Stimulated activated CD4-positive, alpha-beta T cell treated with anti-CD3 and anti-CD28 coated beads, Interleukin-15, amount 100 ng/mL, for 1 hour (primary cell): ENCODE measurements at places on chromosomes 5 and 9.

DNA sequence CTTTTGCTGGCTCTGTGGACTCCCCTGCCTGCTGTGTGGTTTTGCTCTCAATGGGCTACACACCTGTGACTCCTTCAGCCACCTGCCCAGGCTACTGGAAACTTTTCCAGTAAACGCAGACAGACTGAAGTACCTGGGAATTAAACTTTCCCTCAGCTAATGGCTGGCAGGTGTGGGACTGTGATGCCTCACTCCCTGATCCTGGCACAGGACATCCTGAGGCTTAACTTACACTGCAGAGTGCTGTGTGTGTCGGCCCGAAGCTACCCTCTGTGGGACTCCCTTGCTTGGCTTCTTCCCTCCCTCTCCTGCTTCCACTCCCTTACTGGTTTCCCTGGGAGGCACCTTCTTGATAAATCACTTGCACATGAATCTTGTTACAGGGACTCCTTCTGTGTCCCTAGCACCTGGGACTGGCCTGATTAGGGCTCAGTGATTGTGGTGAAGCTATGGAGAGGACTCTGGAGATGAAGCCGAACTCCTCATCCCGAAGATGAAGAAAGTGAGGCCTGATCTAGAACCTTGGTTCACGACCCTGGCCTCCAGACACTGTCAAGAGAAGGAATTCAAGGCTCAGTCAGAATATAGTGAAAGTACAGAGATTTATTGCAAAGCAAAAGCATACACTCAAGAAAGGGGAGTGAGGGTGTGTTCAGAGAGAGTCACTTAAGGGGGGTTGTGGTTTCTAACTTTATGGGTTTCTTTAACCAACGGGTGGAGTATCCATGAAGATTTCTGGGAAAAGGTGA, 113.4 kb upstream of the ALDH1B1 start:
- DNase-seq: no peak

DNA sequence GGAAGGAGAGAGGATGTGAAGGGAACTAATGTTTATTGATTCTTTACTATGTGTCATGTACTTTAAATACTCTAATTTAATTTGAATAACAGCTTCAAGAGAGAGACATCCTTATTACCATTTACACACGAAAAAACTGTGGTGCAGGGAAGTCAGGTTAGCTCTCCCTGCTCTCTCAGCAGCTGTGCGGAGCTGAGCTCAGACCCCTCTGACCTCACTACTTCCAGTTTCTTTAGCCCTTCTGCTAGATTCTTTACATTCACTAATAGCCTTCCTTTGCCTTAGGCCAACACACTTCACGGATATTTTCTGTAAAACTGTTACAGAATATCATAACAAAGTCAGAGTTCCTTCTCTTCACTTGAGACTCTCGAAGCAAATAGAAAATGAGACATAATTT, 131.3 kb upstream of the ARRDC3 start:
- no peak for DNase-seq

- no peak for DNase-seq
Observed at GRCh38 chr5:133423011-133423617, 189.2 kb downstream of the FSTL4 start.

- DNase-seq: no peak
Observed at GRCh38 chr5:161002571-161003074, 150.6 kb upstream of the ATP10B start.

DNA sequence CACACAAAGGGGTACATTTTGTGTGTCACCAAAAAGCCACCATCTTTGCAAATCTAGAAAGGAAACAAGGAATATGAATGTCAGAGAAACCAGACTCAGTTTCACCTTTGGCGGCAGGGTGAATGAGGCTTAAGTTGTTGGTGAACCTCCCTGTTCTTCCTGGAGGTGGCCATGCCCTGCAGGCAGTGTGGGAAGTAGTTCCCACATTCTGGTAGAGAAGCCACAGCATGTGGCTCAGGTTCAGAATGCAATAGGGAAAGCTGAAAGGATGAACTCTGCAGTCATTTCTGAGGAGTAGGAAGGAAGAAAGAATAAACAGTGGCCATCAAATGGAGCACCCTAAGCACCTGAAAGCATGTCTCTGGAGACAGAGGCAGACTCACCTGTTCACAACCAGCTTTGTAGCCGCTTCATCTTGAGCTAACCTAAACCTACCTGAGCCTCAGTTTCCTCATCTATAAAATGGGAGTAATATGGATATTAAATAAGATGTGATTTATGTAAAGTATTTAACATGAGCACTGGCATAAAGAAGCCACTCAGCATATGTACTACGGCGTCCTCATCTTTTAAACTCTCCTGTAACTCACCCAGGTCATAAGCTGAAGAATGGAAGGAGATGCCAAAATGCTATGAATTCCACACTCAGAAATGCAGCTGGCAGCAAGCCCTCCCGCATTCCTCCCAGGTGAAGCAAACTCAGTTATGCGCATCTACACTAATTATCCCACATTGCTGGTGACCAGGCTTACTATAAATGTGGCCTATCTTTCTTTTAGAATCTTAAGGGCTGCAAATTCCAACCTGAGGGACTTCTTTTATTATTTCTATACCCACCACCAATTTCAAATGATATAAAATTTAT, 86.0 kb downstream of the ZNF608 start:
- no peak for DNase-seq

GRCh38 chr5:14258840-14259239, 115.7 kb downstream of the TRIO start:
- DNase-seq: no peak

DNA sequence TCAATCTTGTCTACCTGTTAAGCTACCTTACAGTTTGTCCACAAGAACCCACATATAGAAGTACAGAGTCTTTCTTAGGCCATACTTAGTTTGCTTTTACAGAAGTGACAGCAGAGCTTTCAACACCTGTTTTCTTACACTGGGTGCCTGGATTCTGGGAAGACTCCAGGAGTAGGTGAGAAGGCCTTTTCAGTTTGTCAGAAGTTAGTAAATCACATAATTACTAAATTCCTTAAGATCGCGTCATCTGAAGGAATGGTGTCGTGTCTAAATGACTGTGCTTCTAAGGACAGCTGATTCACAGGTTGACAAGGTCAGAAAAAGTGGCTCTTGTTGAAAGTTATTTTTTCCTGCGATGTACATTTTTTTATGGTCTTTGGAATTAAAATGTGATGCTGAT, 97.0 kb upstream of the FAM120A start:
- DNase-seq: no peak

DNA sequence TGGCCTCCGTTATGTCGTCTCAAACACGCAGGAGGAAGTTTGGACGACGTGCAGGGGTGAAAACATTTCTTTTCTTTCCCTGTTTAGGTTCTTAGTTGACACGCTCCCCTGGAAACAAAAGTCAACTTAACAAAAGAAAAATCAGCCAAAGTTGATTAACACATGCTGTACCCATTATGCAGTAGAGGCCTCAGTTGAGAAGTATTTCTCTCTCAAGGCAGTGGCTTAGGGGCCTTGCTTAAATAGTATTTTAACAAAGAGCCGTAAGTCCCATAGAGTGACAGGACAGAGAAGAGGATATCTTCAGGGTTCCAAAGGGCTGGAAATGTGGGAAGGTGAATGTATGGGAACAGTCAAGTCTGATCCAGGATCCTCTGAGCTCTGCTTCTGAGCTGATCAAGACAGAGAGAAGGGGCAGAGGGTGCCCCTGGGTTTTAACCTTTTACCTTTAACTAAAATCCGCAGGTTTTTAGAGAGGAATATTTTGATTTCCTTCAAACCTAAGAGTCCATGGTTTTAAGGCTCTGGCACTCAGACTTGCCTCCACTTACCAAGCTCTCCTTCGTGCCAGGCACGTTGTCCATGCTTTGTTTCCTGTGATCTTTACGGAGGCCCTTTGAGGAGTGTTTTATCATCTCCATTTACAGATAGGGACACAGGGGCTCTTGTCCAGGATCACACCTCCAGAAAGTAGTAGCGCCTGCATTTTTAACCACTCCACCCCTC, 629 bp upstream of the CD74 start:
- no peak for DNase-seq

DNA sequence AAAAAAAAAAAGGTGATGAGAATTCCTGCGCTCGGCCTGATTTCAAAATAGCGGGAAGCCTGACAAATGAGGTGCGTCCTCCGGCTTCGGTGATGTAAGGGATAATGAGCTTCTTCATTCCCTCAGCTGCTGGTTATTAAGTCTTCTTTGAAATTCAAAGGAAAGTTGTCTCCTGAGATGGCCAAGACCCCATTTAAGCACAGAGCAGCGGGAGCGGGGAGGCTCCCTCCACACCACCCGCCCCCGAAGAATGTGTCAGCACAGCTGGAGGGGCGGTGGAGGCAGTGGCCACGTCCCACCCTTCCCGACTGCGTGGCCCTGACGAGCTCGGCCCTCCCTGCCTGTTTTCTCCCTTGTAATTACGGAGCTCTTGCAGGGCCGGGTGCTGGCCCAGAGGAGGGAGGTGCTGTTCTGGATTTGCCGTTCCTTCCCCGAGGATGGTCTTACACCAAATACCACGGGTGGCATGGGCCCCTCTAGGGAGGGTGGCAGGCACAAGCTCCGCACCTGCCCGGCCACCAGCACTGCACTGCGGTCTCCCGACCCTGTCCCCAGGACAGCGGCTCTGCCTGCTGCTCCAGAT, 31.0 kb downstream of the SLC9A3 start:
- no peak for DNase-seq

GRCh38 chr5:109706095-109706494, 16.4 kb downstream of the MAN2A1 start:
- DNase-seq: no peak

- DNase-seq: no peak
Observed at GRCh38 chr5:10949856-10950630, 189.0 kb upstream of the DAP start.

DNA sequence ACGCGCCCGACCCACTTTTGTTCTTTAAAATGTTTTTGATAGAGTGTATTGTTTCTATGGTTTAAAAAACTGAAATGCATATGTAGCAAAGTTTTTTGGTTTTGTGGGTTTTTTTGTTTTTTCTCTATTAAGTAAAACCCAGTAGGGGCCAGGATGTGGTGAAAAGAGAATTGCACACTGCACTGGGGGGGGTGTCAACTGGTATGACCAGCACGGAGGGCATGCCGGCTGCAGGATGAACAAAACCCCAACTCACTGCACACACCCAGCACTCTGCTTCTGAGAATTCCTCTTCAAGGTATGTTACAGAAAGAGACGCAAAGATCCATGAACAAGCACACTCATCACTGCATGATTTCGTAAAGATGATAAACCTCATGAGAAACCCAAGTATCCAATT, 75.0 kb downstream of the STK10 start:
- peak; percentile 22 for DNase-seq

- DNase-seq: no peak
Observed at GRCh38 chr5:82720213-82721086, 356.7 kb downstream of the TMEM167A start.

DNA sequence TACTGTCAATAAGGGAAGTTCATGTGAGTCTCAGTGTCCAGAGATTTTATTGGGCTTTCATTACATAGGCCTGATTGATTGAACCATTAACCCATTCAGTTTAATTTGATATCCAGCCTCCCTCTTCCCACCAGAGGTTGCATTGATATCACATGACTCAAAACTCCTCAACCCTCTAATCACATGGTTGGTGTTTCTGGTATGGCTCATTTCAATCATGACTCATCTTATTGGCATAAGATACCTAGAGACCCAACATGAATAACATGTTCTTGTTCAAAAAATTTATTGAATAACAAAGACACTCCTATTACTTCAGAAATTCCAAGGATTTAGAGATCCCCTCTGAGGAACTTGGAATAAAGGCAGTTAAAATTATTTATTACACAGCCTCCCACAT, 982.2 kb downstream of the TLE1 start:
- DNase-seq: no peak

GRCh38 chr5:96110300-96110699, 148.6 kb upstream of the ELL2 start:
- DNase-seq: no peak

GRCh38 chr5:82073179-82073578, 101.4 kb downstream of the ATG10 start:
- DNase-seq: no peak

GRCh38 chr9:78035383-78035993, 3.9 kb upstream of the GNAQ start:
- no peak for DNase-seq

DNA sequence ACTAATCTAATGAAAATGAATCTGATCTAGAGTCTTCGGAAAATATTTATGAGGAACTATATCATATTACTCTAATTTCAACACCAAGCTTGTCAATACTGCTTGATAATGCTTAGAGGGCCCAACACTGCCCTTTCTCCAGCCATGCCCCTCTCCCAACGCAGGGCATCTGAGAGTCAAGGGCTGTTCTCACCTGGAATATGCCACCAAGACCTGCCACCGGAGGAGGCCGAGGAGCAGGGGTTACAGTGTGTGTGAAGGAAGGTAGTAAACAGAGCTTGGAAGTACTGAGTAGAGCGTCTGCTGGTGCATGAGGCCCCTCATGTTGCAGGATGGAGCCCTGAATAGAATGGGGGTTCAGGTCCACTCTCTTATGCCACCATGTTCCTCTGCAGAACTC, 301.3 kb upstream of the MPDZ start:
- no peak for DNase-seq

GRCh38 chr9:107443786-107444185, 45.8 kb downstream of the KLF4 start:
- no peak for DNase-seq

DNA sequence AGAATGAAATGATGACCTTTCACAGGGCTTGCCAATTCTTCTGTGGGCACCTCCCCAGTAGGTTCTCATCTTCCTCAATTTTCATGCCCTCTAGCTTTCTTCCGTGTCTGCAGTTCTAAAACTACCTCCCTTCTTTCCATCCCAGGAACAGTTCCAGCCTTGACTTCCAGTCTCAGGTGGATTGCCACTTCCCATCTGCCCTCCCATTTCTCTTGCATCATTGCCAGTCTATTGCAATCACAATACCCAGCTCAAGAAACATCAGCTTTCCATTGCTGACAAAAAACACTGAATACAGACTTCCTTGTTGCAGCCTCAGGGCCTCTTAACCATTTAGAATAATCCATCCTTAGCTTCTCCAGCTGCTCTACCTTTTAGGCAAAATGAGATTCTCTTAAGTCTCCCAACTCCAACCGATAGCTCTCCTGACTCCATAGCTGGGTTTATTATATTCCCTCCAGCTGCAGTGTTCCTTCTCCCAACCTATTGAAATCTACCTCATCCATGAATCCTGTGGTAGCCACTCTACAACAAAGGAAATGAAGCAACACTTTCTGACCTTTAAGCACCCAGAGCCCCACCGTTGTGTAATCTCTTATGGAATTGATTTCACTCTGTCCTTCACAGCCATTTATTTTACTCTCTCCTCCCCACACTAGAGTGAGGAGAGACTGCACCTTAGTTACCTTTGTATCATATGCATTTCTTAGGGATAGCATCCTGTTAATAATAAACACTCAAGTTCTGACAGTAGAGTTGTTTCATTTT, 75.6 kb upstream of the PCA3 start:
- DNase-seq: no peak

GRCh38 chr5:94157704-94158539, 416.5 kb upstream of the POU5F2 start:
- DNase-seq: no peak

GRCh38 chr5:143311955-143312354, 91.5 kb downstream of the NR3C1 start:
- DNase-seq: no peak

GRCh38 chr9:69622676-69623075, 49.5 kb downstream of the APBA1 start:
- no peak for DNase-seq

- no peak for DNase-seq
Observed at GRCh38 chr9:110069326-110070248, 138.4 kb downstream of the C9orf152 start.
